ENCODE measurements at places on chromosomes 11 and 22. TPM values are rescaled to one million over a fixed set of nuclear protein-coding genes. Genes with fewer than 3 reads are reported as not detected.

DNA sequence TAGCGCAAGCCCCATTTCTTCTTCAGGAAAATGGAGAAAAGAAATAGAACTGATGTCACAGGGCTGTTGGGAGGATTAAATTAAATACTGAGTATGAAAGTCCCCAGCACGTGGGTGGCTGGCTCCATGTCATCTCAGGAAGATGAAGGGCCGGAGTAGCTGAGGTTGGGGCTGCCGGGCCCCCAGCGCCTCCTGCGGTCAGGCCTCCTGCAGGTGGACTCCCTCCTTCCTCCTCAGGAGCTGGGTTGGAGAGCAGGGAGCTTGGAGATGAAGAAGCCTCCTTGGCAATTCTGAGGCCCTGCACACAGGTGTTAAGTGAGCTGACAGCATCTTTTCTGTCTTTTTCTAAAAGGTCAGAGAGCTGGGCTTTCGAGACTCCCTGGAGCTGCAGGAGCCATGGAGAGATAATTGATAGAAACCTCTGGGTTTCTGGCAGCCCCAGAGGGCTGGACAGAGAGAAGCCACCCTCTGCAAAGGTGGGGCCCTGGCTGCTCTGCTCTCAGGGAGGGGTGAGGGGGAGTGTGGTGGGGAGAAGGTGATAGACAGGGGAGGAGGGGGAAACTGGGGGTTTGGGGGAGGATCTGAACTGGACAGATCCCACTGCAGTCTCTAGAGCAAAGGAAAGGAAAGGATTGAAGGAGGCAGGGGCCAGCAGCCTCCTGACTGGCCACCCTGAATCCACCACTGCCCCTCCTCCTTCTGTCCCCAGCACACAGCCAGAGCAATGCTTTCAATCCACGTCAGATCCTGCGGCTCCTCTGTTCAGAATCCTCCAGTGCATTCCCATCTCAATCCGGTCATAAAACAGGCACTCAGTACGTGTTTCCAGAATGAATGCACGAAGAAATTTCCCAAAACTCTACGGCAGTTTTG, 210.8 kb downstream of the CEP164 start:
- no peak for DNase-seq

DNA sequence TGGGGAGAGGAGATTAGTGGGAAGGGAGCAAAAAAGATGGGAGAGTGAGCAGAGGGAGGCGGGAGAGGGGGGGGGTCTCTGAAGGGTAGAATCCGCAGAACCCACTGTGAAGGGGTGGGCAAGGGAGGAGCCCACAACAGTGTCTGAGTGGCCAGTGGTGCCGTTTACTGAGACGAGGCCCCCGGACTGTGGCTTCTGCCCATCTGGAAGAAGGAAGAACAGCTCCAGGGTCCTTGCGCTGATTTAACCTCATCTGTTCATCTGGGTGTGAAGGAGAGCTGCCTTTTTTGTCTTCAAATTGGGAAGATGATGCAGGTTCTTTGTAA, 45.7 kb upstream of the ANO1 start:
- DNase-seq: no peak

DNA sequence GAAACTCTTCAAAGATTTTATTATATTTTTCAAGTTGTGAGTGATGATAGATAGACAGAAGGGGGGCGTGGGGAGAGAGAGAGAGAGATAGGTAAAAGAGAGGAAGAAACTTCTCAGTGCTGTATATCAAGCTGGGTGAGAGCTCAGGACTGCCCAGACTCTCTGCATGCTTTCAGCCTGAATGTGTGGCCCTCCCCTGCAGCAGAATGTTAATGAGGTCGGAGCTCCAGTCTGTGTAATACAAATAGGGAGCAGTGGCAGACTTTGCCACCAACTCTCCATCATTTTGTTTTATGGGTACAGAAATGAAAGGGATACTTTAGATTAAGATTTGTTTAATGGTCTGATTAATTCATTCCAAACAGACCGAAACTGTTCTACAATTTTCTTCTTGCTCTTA, 752.8 kb downstream of the OPCML start:
- no peak for DNase-seq

DNA sequence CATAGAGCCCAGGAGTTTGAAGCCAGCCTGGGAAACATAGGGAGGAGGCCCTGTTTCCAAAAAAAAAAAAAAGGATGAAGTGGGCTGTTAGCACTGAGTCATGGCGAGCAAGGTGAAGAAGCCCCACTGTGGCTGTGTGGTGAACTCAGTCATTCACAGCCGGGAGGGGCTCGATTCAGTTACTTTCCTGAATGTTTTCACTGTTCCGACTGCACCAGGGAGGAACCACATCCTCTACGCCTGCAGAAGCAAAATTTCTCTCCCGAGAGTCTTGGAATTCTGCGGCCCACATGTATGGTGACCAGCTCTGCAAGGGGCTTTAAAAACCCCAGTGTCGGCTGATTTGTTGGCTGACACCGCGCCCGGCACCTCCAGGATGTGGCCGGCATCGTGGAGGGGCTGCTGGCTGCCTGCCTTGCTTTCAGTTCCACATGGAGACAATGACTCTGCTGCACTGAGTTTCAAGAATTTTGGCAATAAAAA, 27.8 kb upstream of the GRAMD4 start:
- peak; percentile 67 for DNase-seq

DNA sequence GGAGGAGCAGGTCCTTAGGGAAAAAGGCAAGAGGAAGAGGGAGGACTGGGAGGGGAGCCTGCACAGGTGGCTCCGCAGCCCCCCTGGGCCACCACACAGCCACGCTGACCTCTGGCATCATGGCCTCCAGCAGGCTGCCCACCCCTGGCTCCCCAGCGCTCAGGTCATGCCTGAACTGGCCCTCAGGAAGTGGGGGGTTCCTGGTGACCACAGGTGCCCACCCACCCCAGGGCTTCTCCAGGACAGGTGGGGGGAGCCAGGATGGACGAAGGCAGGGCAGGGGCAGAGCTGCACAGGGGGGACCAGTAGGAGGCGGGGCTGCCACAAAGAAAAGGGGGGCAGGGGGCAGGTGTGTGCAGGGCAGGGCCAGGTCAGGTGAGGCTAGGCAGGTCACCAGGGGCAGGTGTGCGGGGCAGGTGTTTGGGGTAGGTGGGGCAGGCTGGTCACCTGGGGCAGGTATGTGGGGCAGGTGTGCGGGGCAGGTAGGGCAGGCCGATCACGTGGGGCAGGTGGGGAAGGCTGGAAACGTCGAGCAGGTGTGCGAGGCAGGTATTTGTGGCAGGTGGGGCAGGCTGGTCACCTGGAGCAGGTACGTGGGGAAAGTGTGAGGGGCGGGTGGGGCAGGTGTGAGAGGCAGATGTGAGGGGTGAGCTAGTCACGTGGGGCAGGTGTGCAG, 997 bp downstream of the DEAF1 start:
- peak; percentile 61 for DNase-seq

DNA sequence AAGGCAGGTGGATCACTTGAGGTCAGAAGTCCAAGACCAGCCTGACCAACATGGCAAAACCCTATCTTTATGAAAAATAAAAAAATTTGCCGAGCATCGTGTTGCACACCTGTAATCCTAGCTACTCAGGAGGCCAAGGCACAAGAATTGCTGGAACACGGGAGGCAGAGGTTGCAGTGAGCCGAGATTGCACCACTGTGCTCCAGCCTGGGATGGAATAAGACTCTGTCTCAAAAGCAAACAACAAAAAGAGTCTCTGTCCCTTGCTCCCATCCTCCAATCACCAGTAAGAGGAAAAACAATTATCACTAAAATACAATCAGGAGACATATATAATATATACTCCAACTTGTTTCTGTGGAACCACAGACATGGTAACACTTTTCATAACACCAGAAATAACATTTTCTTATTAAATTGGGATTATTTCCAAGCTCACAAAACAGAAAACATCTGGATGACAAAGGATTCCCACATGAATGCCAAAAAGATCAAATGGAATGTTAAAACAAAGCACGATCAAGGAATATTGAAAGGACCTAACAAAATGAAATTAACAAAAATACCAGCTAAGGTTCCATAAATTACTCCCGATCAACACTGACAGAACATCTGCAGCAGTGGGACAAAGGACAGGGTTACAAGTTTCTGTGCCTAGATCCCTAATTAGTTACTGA, 15.2 kb downstream of the FCHSD2 start:
- DNase-seq: no peak

GRCh38 chr11:32374261-32374711, 61.1 kb downstream of the WT1 start:
- no peak for DNase-seq

GRCh38 chr22:44363013-44363979, 50.5 kb upstream of the SHISAL1 start:
- DNase-seq: no peak

- DNase-seq: no peak
Measured at GRCh38 chr22:47569389-47570299, 807.2 kb downstream of the TBC1D22A start.

- DNase-seq: no peak
Measured at GRCh38 chr11:126991596-126991995, 9.0 kb downstream of the KIRREL3 start.

GRCh38 chr22:45210174-45210573, 30.5 kb downstream of the KIAA0930 start:
- DNase-seq: no peak

DNA sequence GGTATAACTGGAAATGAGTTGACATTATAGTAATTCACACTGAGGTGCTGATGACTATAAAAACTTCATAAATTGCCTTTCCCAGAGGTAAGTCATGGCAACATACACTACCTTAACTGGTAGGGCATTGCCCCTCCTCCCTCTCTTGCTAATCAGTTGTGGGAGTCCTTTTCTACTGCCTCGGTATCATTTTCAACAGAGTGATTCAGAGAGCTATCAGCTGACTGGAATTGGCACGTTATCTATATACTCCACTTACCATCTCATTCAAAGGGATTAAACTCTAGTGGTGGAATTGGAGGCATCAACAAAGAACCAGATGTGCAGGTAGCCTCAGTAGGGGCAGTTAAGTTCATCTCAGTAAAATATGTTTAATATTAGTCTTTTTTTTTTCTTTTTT, 8.0 kb upstream of the NUP160 start:
- DNase-seq: no peak

DNA sequence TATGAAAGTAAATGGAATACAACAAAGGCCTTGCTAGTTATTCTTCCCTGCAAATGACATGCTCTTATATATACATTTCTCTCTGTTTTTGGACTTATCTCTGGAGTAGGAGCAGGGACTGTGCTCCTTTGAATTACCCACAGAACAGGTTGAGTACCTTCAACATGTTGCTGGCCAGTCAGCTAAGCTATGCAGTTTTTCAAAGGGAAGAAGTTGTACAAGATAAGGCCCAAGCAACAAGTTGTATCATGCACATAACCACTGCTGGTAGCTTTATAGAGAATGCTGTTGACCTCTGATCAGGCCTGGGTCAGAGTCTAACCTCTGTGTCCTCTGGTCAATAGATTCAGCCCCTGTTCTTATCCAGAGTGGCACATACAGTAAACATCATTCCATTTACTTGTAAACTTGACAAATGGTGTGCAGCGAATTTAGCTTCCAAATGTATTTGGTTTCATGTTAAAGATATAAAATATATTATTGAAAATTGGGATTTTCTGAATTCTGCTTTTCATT, 99.6 kb downstream of the C11orf87 start:
- no peak for DNase-seq

GRCh38 chr11:64234647-64235379, 429 bp downstream of the VEGFB start:
- peak; percentile 61 for DNase-seq

GRCh38 chr11:59671471-59671870, 2.6 kb upstream of the PATL1 start:
- no peak for DNase-seq

DNA sequence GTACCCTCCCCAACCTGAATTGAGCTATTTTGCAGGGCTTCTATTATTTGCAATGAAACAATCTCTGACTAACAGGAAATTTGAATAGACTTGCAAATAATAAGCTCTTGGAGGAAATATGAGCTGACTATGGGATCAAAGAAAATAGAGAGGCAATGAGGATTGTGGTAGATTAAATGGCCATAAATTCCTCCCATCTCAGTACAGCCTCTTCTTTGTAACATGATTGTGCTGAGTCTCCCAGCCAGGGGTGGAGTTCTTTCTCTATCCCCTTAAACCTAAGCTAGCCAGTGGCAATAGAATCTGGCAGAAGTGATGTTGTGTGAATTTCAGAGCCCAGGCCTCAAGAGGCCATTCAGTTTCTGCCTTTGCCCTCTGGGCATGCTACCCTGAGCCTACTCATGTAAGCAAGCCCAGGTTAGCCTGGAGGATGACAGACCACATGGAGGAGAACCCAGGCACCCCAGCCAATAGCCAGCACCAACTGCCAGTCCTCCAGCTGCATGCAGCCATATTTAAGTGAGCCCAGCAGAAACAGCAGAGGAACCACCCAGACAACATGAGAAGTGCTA, 86.8 kb upstream of the TP53I11 start:
- DNase-seq: no peak

DNA sequence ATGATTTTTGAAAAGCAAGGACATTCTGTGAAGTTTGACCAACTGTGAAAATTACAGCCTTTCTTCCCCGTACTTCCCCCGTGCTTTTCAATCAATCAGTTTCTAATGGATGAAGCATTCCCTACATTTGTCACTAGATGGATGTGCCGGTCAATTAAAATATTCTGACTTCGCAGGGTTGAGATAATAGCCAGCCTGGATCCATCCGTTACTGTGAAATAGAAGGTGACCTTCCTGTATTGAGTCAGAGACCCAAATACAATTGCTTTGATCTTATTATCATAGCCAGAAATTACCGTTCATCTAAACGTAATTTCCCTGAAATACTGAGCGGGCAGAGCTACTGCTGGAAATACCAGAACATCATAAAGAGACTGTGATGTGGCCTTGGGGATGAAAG, 21.1 kb upstream of the PARVB start:
- DNase-seq: no peak

GRCh38 chr22:22362936-22363335, 118.3 kb downstream of the VPREB1 start:
- no peak for DNase-seq

DNA sequence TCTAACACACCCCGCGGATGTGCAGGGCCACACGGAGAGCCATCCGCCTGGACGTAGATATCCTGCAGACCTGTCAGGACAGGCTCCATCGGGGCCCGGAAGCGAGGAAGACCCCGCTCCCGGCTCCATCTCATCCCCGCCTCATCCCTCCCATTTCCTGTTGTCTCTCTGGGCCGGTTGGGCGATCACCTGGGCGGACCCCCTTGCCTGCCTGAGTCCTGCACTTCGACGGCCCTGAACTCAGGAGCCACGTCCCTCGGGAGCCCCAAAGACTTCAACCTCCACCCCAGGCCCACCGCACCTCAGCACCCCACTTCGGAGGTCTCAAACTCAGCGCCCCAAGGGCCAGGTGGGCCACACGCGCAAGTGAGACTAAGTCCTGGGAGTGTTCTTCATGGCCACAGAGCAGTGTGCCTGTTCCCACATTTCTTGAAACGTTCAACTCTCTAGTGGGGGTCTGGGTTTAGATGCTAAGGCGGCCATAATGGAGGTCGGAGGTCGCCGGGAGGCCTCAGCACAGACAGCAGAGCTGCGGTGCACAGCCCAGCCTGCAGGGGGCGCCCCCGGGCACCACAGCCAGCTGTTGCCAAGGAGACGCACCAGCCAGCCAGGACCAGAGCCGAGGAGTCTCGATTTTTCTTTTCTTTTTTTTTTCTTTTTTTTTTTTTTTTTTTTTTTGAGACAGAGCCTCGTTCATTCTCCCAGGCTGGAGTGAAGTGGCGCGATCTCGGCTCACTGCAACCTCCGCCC, 26.0 kb upstream of the FADD start:
- DNase-seq: peak; percentile 38

The OR2AT4 gene
- not detected for total RNA-seq

The HBE1 gene
- total RNA-seq: not detected

The B4GALNT4 gene
- total RNA-seq: 0.81 TPM

The NRXN2 gene
- total RNA-seq: 0.55 TPM

The MYOD1 gene
- total RNA-seq: not detected

The FADS2 gene
- total RNA-seq: 10.0 TPM

The ZP1 gene
- not detected for total RNA-seq

The PGA3 gene
- total RNA-seq: not detected

The WBP2NL gene
- 0.66 TPM for total RNA-seq

The MICAL3 gene
- total RNA-seq: 51.7 TPM
